ENCODE measurements at places on chromosomes 16 and 17.

DNA sequence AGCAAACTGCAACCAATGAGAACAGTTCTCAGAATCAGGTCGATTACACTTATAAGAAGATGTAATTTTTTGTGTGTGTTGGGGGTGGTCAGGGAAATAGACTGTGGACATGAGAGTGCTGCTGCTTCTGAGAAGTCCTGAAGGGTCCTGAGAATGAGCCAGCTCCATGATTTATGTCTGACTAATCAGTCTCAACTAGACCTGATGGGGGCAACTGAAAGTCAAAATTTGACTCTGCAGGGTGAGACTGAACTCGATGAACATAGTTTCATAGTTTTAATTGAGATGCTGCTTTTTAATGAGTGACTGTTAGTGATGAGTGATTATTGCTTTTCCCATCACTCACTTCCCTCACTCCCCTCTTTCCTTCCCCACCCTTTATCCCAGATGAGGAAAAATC lies 37.3 kb downstream of the SMARCE1 start:
- no peak for DNase-seq

- DNase-seq = no peak
Measured at GRCh38 chr17:59892251-59892923, 356 bp downstream of the TUBD1 start.

- DNase-seq = peak; percentile 71
Measured at GRCh38 chr16:69709456-69710084, 16.8 kb downstream of the NQO1 start.

DNA sequence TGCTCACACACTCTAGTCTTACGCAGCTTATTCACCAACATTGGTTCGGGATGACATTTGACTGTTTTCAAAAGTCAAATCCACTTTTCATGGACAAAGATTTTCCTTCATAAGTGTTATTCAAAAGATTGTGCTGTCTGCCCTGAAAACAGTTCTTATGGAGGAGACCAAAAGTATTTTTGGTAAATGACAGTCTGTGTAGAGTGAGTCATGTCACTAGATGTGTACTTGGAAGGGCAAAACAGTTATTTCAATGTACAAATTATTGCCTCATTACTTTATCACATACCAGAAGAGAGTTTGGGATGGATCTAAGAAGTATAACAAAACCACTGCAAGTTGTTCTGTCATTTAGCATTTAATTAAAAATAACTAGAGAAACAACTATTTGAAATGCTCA lies 265.6 kb downstream of the CDH13 start:
- no peak for DNase-seq

DNA sequence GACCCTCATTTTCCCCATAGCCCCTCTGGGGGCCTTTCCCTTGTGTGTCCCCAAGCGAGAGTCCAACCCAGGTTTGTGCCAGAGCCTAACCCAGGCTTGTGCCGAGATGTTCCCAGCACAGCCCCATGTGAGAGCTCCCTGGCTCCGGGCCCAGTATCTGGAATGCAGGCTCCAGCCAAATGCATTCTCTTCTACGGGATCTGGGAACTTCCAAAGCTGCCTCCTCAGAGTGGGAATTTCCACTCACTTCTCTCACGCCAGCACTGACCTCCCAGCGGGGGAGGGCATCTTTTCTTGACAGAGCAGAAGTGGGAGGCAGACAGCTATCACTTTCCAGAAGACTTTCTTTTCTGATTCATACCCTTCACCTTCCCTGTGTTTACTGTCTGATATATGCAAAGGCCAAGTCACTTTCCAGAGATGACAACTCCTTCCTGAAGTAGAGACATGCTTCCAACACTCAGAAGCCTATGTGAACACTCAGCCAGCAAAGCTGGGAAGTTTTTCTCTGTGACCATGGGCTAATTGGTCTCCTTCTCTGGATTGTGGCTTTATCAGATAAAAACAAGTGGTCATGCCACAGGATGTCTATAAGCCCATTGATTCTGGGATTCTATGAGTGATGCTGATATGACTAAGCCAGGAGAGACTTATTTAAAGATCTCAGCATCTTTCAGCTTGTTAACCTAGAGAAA lies 2.5 kb upstream of the CCL2 start:
- DNase-seq = no peak

- no peak for DNase-seq
Measured at GRCh38 chr16:16147316-16147999, 75.8 kb downstream of the ABCC6 start.

Data from B cell (primary cell).